ENCODE measurements at places on chromosomes 6 and 20.

DNA sequence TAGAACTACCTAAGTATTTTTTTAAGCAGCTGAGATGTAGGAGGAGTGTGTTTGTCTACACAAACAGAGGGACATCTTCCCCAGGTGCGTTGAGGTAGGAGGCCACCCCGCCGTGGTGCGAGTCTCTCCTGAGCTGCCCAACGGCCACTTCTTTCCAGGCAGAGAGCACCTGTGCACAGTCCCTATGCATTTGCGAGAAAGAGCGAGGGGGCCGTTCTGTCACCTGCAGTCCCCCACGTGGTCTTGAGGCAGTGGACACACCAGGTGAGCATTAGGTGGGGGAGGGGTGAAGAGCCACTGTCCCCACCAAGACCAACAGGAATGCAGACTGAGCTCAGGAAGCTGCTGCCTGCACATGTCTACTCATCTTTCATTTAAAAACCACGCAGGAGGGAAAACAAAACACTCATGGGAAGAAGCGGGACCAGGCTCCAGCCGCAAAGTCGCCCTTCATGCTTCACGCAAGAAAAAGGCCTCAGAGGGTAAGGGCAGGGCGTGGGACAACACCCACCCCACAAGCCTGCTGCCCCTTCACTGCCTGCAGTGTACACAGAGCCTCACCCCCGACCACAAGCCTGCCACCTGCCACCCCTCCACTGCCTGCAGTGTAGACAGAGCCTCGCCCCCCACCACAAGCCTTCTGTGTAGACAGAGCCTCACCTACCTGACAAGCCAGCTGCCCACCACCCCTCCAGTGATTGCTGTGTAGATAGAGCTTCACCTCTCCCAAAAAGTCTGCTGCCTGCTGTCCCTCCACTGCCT, 142.0 kb downstream of the DLL1 start:
- no peak for DNase-seq

GRCh38 chr20:8213831-8214587, 81.9 kb downstream of the PLCB1 start:
- no peak for DNase-seq

GRCh38 chr6:159512104-159512503, 180.9 kb downstream of the SOD2 start:
- no peak for DNase-seq

DNA sequence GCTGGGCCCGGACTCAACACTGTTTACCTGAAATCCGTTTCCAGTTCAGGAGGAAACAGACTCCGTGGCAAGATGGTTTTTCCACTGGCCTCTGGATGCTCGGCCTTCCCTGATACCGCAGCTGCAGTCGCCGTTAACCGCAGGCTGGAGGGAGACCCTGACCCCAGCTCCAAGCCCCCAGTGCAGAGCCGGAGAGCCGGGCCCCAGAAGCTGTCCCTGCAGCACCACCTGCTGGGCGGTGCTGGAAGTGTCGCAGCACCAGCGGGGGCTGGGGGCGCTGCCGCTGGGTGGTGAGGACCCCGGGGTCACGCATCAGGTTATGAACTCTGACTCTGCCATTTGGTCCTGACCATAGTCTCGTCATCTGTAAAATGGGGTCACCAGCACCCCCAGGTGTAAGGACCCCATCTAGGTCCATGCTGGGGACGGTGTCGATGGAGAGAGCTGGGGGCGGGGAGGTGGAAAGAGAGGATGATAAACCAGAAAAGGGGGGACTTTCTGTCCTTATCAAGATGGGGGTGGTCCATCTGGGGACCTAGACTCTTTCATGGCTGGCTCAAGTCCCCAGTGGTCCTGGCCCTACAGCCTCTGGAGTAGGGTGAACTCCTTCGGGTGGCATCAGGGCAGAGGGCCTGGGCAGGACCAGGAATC, 20.8 kb upstream of the CHRNA4 start:
- no peak for DNase-seq

DNA sequence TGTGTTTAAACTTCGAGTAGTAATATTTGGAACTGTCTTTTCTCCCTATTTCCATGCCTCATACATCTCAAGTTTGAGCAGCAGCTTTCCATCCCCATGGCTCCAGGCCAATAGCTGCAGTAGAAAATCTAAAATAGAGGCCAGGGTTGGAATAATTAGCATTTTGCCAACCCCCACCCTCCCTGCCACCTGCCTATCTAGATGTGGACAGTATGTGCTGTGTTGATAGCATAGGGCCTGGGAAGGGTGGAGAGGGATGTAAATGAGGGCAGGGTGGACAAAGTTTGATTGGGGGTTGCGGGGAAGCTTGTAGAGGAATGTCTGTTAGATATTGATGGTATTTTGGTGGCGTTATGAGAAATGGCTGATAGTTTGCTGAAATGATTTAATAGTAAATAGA, 5.6 kb downstream of the TOP1 start:
- no peak for DNase-seq

- DNase-seq = no peak
Measured at GRCh38 chr6:113122060-113122459, 735.1 kb upstream of the MARCKS start.
